ENCODE measurements at places on chromosomes 7 and 10. TPM values are rescaled to one million over a fixed set of nuclear protein-coding genes. Genes with fewer than 3 reads are reported as not detected.

Gene OR2A42
- not detected for total RNA-seq

Gene MSRB2
- 15.5 TPM for total RNA-seq

Gene LUC7L2
- 39.0 TPM for total RNA-seq

Gene TRIM73
- 1.4 TPM for total RNA-seq

Gene ABCA13
- total RNA-seq: 0.03 TPM

Measured in A549 treated with AZD2906 at 1 μM for 4 hours (cell line).